Kidney tubule cell (primary cell): ENCODE measurements at places on chromosomes 7 and 10.
A peak's percentile ranks its signal among the peaks of the same experiment; 100 is the strongest.

DNA sequence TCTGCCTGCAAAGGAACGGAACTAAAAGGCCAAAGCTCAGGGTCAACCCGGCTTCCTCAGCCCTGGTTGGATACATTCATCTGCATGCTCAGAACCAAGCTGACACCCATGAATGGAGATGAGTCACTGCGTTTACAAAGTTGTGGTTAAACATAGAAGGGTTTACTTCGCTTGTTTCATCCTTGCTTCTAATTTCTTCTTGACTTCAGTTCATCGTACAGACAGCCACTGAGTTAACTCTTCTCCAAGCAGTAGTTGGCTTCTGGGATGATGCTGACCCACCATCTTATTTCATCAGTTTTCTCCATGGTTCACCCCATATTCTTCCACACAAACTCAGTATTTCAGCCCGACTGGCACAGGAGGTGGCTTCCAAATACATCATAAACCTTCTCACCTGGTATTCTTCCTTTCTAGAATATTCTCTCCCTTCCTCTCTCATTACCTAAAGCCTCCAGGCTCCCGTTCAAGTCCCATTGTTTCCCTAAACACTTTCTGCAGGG is 166.3 kb upstream of the RNF32 start:
- DNase-seq = peak; percentile 93

GRCh38 chr7:136272934-136273333 is 295.8 kb upstream of the MTPN start:
- DNase-seq = no peak

- peak; percentile 79 for DNase-seq
These were observed 230.0 kb upstream of the PPP1R3A start for GRCh38 chr7:114148779-114149178.

DNA sequence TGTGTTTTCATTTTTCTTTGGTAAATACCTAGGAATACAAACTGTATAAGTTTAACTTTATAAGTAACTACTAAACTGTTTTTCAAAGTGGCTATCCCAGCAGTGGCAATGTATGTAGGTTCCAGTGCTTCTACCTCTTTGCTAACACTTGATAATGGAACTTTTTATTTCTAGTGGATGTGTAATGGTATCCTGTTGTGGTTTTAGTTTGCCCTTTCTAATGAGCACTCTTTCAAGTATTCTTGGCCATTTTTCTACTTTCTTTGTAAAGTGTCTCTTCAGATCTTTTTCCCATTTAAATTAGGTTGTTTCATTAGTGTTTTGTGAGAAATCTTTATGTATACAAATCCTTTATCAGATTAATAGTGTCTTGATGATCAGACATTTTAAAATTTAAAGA is 4.6 kb downstream of the KIF20B start:
- DNase-seq = no peak

- peak; percentile 51 for DNase-seq
These were observed 55.9 kb downstream of the DGKI start for GRCh38 chr7:137790828-137791227.

DNA sequence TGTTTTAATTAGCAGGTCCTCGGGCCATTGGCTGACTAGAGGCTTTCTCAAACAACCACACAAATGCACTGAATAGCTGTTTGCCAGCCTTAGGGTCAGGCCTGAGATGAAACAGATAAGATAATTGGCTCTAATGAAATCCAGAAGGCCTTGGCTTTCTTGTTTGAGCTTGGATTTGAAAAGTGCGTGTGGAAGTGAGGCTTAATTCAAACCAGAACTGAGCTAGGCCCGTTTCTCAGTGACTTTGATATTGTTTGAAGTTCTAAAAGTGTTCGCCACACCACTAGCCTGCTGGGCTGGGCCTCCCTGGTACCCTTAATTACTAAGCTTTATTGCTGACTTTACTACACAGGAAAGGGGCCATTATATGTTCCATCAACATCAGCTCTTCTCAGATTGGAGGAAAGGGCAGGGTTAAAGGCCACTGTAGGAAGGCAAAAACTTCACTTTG is 270.6 kb downstream of the TWIST1 start:
- no peak for DNase-seq

GRCh38 chr10:115659616-115660015 is 566.5 kb downstream of the ATRNL1 start:
- no peak for DNase-seq

DNA sequence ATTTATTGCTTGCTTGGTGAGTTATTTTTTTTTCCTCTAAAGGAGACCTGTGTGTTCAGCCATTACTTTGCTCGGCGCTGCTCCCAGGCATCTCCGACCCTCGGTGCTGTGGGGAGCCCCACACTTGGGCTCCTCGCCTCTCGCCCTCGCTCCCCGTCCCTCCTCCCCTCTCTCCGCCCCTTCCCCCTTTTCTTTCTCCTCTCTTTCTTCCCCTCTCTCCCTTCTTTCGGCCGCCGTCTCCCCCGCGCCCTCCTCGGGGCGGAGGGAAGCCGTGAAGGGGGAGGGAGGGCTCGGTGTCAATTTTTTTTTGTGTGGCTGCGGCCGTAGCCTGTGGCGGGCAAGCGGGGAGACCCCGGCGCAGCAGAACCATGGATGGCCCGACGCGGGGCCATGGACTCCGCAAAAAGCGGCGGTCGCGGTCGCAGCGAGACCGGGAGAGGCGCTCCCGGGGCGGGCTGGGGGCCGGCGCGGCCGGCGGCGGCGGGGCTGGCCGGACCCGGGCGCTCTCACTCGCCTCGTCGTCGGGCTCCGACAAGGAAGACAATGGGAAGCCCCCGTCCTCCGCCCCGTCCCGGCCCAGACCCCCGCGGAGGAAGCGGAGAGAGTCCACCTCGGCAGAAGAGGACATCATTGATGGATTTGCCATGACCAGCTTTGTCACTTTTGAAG is 1.1 kb downstream of the AUTS2 start:
- no peak for DNase-seq

DNA sequence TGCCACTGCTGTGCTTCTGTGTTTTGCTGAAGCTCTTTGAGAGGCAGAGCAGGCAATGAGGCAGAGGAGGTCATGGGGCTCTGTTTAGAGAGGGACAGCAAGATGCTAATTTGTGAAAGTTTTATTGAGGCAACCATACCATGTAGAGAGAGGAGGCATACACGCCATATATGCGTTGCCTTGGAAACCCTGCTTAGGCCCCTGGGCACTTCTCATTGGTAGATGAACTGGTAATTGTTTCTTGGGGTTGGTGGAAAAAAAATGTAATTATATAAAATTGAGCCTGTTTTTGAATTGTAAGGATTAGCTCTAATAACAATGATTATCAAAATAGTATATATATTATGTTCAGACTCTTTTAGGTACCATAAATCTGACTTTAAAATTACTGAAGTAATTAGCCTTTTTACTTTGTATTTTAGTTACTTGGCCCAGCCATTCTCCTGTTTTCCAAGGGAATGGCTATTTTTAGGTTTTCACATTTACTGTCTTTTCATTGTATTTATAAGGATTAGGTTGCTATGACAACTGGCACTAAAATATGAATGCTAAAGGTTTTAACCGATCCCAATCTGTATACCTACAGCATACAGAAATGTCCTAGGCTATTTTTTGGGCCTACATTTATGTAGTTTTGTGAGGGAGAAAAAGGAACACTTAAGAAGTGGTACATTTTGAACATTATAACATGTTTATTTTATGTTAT is 52.4 kb downstream of the BZW2 start:
- no peak for DNase-seq

DNA sequence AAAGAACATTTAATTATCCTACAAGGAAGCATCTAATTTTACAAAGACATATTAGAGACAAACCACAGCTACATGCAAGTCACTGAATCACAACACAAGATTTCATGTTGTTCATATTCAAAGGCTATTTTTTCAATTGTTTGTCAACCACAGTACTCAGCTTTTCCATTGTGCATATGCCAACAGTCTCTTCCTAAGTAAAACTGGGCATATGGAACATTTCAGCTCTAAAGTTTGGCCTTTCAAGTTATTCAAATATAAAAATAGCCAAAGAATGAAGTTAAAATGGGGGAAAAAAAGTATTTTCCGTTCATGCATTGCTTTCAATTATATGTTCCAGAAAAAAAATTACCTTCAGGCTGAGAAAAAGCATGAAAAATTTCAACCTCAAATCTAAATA is 537.9 kb downstream of the PLXDC2 start:
- no peak for DNase-seq
